ENCODE measurements at places on chromosomes 12 and 14.
A peak's percentile ranks its signal among the peaks of the same experiment; 100 is the strongest.

- no peak for DNase-seq
Observed at GRCh38 chr12:111274777-111275176, 94.1 kb downstream of the PHETA1 start.

GRCh38 chr14:54760866-54761575 lies 141.6 kb downstream of the GCH1 start:
- DNase-seq: no peak

DNA sequence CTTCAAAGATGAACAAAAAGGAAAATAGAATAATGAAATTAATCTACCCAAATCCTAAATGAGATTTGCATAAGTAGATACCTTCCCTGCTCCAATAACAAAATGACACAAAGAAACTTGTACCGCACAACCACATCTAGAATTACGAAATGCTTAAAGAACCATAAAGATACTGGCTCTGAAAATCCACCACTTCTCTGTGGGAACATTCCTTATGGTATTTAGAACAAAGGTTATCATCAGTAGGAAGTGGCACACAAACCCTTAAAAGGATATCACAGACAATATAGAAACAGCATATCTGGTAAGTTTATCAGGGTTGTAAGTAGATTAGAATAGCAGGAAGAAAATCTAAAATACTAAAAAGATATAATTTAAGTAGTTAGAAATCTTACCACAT lies 11.6 kb downstream of the IAPP start:
- DNase-seq: no peak

GRCh38 chr12:47077206-47078085 lies 2.0 kb upstream of the PCED1B start:
- no peak for DNase-seq

DNA sequence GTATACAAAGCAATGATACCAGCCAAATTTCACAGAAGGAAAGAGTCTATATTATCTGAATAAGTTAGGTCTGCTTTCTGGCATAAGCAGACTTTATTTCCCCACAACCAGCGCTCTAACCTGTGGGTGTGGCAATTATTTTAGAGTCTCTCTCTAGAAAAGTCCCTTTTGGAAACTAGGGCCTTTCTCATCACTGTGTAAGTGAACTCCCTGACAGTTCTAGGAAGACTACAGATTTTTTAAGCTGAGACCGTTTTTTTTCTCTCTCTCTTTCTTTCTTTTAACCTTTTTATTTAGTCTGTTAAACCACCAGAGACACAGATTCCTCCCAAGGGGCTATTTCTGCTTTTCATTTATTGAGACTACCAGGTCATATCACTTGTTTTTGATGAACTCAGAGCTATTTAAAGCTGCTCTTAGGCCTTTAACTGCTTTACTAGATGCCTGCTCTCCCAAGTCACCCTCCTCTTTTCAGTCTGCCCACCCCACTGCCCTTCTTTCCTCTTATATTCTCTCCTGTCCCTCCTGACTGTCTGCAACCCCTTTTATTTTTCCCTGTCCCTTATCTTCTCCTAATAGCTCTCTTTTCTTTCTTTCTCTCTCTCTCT lies 69.2 kb upstream of the ARHGAP5 start:
- DNase-seq: no peak

GRCh38 chr14:95056476-95056875 lies 100.9 kb downstream of the DICER1 start:
- DNase-seq: no peak

DNA sequence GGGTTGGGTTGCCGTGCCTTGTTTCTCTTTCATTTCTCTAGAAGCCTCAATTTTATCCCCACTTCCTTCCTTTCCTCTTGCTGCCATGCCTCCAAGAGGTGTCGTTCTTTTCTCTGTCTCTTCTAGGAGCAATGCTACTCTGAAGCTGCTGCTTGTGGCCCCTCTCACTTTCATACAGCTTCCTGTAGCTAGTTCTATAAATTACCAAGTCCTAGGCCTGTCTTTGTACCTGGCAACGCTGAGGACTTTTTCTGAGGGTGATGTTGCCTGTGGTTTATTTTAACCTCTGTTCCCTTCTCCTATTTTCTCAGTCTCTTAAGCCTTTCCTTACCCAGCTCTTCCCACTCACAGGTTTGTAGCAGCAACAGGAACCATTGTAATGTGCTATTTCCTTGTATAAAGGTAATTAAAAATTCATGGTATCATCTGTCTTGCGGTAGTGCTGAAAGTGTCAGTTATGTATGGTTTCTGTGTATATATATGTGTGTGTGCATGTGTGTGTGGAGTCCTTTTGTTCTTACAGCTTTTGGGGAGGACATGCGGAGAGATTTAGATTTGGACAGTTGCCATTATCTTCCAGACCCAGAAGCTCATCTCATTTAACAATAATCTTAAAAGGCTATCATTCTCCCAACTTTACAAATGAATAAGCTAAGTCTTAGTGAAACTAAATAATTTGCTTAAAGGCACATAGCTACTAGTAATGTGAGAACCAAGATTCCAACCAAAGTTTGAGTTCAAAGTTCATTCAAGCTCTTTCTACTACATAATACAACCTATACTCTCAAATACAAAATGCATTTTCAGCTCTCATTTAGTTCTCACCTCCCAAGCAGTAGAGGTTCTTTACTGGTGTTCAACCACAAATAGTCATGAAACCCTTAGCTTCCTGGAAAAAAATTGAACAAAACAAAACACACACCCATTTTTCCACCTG lies 43.8 kb downstream of the DDHD1 start:
- DNase-seq: peak; percentile 23

- no peak for DNase-seq
Observed at GRCh38 chr12:28698553-28698952, 450.5 kb upstream of the FAR2 start.

GRCh38 chr12:96212456-96213375 lies 18.5 kb downstream of the ELK3 start:
- DNase-seq: no peak

DNA sequence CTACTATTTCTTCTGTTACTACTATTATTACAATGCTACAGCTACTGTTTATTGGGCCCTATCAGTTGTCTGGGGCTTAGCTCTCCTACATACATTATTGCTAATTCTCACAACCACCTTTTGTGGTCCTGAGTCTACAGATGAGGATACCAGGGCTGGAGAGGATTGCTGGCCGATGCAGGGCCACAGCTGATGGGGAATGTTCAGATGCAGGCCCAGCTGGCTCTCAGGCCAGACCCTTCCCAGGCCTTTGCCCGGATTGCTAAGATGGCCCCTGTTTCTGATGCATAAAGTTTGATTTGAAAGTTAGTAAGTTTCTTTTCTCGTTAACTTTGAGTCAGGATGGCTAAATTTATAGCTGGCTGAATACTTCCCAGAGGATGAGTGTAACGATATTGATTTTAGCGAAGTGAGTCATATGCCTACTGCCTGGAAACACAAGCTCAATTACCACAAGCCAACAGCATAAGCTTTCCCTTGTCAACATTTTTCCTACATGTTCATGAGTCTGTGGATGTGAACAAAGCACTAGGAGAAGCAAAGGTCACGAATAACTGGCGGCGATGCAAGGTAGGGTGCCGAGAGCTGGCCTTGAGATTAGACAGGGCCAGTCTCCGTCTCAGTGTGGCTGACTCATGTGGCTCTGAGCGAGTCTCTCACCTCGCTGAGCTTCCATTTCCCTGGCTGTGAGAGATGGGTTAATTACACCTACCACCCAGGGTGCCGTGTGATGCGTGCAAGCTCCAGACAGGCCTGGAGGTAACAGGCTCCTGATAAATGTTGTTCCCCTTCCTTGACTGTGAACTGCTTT lies 111.0 kb downstream of the BEGAIN start:
- DNase-seq: no peak

DNA sequence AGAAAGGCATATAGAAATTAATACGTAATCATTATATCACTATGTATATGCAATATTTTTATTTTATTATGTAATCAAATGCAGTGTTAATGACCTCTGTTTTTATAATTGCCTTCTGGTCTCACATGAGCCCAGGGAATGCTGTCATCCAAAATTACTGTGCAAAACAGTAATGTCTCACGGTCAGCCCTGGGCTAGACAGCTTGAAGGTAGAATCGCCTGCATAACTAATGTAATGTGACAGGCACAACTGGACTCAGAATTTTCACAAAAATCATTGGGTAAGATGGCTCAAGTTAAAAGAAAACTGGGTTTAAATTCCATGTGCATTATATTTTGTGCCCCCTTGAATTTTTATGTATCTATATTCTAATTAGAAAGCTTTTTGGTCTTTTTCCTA lies 293.3 kb downstream of the PPFIA2 start:
- no peak for DNase-seq

DNA sequence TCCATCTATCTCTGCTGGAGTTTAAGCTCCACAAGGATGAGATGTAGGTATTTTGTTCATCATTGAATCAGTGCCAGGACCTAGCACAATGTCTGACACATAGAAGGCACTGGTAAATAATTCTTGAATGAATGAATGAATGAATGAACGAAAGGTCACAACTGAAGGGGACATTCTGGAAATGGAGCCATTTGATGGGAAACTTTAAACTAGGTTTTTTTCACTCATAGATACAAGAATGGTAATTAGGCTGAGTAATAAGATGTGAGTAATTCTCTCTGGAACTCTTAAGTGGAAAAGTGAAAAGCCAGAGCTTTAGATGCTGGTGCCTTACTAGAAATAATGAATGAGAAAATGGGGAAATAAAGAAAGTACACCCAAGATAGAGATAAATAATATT lies 44.3 kb downstream of the SCN8A start:
- DNase-seq: no peak

DNA sequence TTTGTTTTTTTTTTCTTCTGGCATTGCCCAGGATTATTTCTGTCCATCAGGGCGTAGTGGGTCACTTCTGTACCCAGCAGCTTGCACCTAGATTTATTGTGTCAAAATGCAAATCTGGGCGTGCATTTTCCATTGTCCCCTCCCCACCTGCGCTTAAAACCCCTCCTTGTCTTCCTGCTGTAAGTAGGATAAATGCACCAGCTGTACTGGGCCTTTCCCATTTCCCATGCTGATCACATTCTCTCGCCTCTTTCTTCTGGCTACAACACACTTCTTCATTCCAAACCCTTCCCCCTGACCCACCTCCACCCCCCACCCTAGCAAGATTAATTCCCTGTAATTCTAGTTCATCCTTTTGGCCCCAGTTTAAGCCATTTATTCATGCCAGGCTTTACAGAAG lies 128.0 kb downstream of the ETV6 start:
- no peak for DNase-seq

DNA sequence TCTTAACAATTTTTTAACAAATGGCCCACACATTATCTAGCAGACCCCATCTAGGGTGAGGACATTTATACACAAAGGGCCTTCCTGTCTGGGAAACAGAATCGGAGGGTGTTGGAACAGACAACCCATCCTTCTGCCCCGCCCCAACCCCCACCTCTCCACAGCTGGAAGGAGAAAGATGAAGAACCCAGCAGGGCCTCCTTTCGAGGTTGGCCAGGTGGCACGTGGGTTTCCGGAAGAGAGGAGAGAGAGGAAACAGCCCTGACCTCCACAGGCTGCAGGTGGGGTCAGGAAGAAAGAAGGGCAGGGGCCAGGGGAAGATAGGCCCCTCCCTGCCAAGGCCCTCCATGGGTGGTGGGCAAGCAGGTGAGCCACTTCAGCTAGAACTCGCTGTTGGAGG lies 57.2 kb downstream of the LRRC74A start:
- peak; percentile 47 for DNase-seq

DNA sequence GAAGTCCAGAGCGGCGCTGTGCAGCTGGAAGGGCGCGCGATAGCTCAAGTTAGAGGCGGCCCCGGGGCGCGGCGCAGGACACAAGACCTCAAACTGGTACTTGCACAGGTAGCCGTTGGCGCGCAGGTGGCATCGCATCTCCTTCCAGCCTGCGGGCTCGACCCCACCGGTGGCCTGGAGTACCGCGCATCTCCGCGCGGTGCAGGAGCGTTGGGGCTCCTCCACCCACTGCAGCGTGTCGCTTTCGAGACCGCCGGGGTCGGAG lies 553 bp downstream of the CLEC14A start:
- DNase-seq: peak; percentile 4

DNA sequence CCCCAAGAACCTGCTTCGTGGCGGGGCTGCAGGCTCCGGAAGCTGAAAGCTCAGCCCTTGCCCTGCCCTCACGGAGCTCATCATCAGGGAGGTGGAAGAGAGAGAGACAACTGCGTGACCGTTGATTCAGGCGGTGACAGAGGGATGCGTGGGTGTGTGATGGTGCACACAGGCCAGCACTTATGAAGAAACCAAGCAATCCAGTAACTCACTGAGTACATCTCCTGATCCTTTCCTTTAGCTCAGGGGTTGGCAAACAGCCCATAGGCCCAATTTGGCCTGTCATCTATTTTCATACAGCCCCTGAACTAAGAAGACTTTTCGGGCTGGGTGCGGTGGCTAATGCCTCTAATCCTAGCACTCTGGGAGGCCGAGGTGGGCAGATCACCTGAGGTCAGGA lies 49.9 kb downstream of the TESC start:
- DNase-seq: no peak

- DNase-seq: no peak
Observed at GRCh38 chr14:56131865-56132833, 13.9 kb downstream of the PELI2 start.

- peak; percentile 20 for DNase-seq
Observed at GRCh38 chr12:105331805-105332251, 1.3 kb downstream of the C12orf75 start.

DNA sequence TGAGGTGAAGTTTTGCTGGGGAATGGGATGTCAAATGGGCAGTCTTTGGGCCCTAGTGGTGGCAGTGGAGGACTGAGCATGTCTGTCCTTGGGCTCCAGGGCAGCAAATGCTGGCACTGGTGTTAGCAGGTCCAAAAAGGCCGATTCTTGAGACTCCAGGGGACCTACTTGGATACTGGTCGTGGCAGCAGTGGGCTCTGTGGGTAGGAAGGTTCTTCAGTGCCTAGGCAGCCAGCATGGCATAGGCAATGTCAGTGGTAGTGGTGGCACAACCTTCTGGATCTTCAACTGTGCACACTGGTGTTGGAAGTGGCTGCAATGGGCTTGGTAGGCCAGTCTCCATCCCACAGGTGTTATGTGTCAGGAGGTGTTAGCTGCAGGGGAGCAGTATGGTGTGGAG lies 334.7 kb upstream of the KITLG start:
- DNase-seq: no peak

DNA sequence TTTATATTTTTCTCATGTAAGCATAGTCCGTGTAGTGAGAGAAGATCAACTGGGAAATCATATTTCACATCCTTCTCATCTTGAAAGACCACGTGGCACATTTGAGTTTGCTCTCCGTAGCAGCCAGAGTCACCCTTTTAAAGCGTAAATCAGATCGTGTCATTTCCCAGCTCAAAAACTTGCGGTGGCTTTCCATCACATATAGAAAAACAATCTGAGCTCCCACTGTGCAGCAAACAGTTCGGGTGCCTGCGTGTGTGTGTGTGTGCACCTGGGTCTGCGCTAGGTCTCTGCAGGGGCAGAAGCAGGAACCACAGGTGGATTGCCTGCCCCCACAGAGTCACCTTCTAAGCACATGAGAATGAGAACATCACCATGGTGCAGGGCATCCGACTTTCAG lies 338.2 kb downstream of the TRHDE start:
- no peak for DNase-seq
